ENCODE measurements at places on chromosomes 4 and X. TPM values are rescaled to one million over a fixed set of nuclear protein-coding genes. Genes with fewer than 3 reads are reported as not detected.
A peak's percentile ranks its signal among the peaks of the same experiment; 100 is the strongest.

HSPA4L gene
- 1.2 TPM for total RNA-seq

MAGEB17 gene
- not detected for total RNA-seq

DNA sequence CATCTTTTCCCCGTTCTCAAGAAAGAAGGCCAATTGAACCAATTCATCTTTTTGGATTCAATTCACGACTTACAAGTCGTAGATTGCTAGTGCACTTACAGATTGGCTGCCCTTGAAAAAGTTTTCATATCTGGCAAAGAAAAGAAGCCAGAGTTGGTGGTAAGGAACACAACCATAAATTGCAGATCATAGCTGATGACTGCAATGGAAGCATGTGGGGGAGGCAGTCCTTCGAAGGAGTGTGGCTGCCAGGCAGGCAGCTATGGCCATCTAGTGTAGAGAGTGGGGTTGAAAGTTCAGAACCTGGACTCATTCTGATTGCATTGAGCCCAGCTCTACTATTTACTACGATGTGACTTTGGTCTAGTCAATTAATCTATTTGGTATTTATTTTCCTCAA lies 4.5 kb downstream of the GPM6A start:
- H3K27me3 ChIP-seq = no peaks in the 10 kb centered on the region
- DNase-seq = no peak
- H3K4me3 ChIP-seq = no peak overlapping the region
- H3K4me1 ChIP-seq = no peaks in the 10 kb centered on the region
- H3K27ac ChIP-seq = no peak overlapping the region

ARHGEF6 gene
- total RNA-seq = 29.9 TPM

GRCh38 chr4:70818173-70818855 lies 21.4 kb downstream of the GRSF1 start:
- H3K4me3 ChIP-seq = no peak overlapping the region
- no peaks in the 10 kb centered on the region for H3K27me3 ChIP-seq
- no peak for DNase-seq
- no peaks in the 10 kb centered on the region for H3K4me1 ChIP-seq

DNA sequence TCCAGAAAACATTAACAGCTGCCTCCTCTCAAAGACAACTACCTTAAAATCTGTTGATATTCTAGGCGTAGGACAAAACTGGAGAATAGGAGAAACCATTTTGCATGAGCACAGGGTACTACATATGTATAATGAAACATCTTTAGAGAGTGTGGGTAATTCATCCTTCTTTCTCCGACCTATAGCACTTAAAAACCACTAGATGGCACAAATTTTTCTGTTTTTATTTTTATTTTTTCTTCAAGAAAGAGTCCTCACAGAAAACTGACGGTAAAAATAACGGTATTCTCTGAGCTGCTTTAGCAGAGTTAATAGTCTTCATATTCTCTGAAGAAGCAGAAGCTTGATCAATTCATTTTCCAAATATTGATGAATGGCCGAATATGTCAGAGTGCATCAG lies 14.6 kb downstream of the SMIM31 start:
- H3K27ac ChIP-seq = no peak overlapping the region
- H3K4me3 ChIP-seq = no peak overlapping the region
- DNase-seq = no peak
- no peaks in the 10 kb centered on the region for H3K4me1 ChIP-seq

DNA sequence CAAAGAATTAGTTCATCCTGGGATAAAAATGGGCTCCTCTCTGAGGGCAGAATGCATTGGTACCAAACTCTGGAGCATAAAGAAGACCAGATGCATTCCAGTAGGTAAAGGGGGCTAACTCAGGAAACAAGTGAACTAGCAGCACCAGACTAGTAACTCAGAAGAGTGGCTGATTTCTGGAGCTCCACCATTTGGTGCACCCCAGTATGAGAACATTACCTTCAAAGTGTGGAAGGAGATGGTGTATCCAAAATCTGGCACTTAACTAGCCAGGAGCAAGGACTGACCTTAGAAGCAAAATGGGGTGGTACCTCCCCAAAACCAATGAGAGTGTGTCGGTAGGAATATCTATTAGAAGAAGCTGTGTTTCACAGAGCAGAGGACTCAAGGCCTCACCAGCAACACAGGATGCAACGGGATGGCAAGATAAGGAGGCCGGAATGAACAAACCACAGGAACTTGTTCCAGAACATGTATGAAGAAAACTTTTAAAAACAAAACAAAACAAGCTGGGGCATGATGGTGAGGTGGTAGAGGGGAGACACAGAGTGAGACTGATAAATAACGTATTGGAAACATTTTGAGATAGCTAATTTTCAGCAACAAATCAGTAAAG lies 142.3 kb downstream of the INPP4B start:
- H3K4me1 ChIP-seq = no peaks in the 10 kb centered on the region
- H3K27ac ChIP-seq = no peak overlapping the region
- H3K36me3 ChIP-seq = no peaks in the 10 kb centered on the region
- H3K4me3 ChIP-seq = no peak overlapping the region
- no peak for DNase-seq

- no peaks in the 10 kb centered on the region for H3K27me3 ChIP-seq
- DNase-seq = no peak
- no peak overlapping the region for H3K27ac ChIP-seq
- no peak overlapping the region for H3K4me3 ChIP-seq
- H3K4me1 ChIP-seq = no peaks in the 10 kb centered on the region
Measured at GRCh38 chr4:119655111-119655837, 26.7 kb upstream of the PDE5A start.

DNA sequence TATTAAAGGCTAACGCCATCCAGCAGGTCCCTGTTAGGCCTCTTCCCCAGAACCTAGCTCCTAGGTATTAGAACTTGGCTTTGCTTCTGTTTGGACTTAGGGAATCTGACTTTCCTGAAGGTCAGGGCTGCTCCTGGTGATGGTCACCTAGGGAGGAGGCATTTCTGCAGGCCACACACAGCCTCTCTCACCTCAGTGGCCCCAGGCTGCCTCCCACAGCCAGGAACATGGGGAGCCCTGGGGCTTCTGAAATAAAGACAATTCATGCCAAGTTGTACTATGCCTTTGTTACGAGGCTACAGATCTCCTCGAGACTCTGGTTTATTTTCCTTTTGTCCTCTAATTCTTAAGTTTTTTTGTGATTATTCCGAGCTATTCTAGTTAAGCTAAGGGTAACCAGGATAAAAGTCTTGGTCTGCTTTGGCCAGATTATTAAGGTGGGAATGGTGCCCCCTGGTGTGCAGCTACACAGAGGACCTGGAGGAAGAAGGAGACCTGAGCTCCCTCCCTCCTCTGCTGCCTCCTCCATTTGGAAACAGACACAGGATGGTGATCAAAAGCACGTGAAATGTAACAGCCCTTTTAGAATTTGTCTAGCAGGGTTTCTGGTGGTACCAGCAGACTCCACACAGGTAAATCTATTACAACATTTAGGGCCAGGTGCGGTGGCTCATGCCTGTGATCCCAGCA lies 131.0 kb downstream of the DCLK2 start:
- no peak overlapping the region for H3K27ac ChIP-seq
- H3K27me3 ChIP-seq = no peaks in the 10 kb centered on the region
- H3K4me1 ChIP-seq = no peaks in the 10 kb centered on the region

DNA sequence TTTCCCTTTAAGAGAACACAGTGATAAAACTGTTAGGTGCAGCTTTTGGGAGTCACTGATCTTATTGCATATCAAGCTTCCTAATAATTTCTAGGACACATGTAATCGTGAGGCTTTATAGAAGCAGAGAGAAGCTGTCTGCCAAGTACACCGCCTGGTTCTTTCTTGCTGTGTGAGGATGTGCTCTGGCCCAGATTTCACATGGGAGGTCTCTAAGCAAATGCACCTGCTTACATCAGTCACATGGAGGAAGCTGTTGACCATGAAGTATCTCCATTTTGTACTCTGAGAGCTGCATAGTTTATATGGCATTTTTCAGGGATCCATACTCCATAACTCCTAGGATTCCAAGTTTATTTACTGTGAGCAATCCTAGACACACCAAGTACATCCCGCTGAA lies 37.1 kb downstream of the RGS12 start:
- DNase-seq = no peak

GRCh38 chrX:9604111-9604907 lies 139.5 kb downstream of the TBL1X start:
- DNase-seq = peak; percentile 22
- peak overlapping the region; percentile 54 for H3K27ac ChIP-seq
- H3K4me3 ChIP-seq = no peak overlapping the region
- no peaks in the 10 kb centered on the region for H3K36me3 ChIP-seq
- H3K4me1 ChIP-seq = peaks cover 3% of the 10 kb centered on the region

- no peaks in the 10 kb centered on the region for H3K36me3 ChIP-seq
- no peak overlapping the region for H3K27ac ChIP-seq
- no peak overlapping the region for H3K4me3 ChIP-seq
- H3K27me3 ChIP-seq = no peaks in the 10 kb centered on the region
- no peak for DNase-seq
Measured at GRCh38 chr4:61462451-61463326, 262.6 kb downstream of the ADGRL3 start.

GRCh38 chr4:38013461-38014366 lies 53.5 kb downstream of the PTTG2 start:
- H3K4me1 ChIP-seq = peaks cover 42% of the 10 kb centered on the region
- H3K27me3 ChIP-seq = no peaks in the 10 kb centered on the region
- no peaks in the 10 kb centered on the region for H3K36me3 ChIP-seq
- H3K4me3 ChIP-seq = no peak overlapping the region
- H3K27ac ChIP-seq = peak overlapping the region; percentile 2

- H3K27me3 ChIP-seq = no peaks in the 10 kb centered on the region
- H3K27ac ChIP-seq = no peak overlapping the region
- H3K4me1 ChIP-seq = no peaks in the 10 kb centered on the region
- H3K4me3 ChIP-seq = no peak overlapping the region
- no peak for DNase-seq
- H3K36me3 ChIP-seq = no peaks in the 10 kb centered on the region
Measured at GRCh38 chrX:24301806-24302205, 12.1 kb downstream of the SUPT20HL2 start.

IGBP1 gene
- 109 TPM for total RNA-seq

- H3K27me3 ChIP-seq = no peaks in the 10 kb centered on the region
- no peaks in the 10 kb centered on the region for H3K4me1 ChIP-seq
- DNase-seq = no peak
- no peak overlapping the region for H3K4me3 ChIP-seq
- no peaks in the 10 kb centered on the region for H3K36me3 ChIP-seq
- H3K27ac ChIP-seq = no peak overlapping the region
Measured at GRCh38 chr4:40427128-40427527, 92.0 kb downstream of the CHRNA9 start.

DNA sequence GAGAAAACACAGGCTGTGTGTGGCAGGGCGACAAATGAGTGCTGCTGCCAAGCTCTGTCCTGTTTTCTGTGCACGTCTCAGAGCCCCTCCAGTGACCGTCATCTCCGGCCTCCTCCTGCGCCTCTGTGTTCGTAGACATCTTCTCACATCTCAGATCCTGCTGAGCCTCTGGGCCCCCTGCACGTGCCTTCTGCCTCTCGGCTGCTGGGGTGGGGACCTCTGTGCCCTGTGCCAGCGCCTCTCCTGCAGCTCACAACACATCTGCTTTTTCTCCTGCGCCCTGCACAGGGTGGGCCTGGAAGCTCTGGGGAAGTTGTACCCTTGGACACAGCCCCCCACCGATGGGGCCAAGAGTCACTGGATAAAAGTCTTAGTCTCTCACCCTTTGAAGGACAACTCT lies 2.4 kb upstream of the CTAG2 start:
- H3K27me3 ChIP-seq = no peaks in the 10 kb centered on the region
- no peak overlapping the region for H3K4me3 ChIP-seq
- DNase-seq = no peak
- no peak overlapping the region for H3K27ac ChIP-seq
- no peaks in the 10 kb centered on the region for H3K36me3 ChIP-seq
- H3K4me1 ChIP-seq = no peaks in the 10 kb centered on the region

GRCh38 chr4:189046642-189047041 lies 894.0 kb upstream of the FRG1 start:
- no peaks in the 10 kb centered on the region for H3K27me3 ChIP-seq
- H3K4me3 ChIP-seq = no peak overlapping the region
- no peak for DNase-seq
- H3K27ac ChIP-seq = no peak overlapping the region

- DNase-seq = no peak
- H3K27me3 ChIP-seq = no peaks in the 10 kb centered on the region
- H3K4me3 ChIP-seq = no peak overlapping the region
- H3K27ac ChIP-seq = no peak overlapping the region
Measured at GRCh38 chr4:184288451-184289178, 70.9 kb upstream of the ENPP6 start.

- H3K27me3 ChIP-seq = no peaks in the 10 kb centered on the region
- H3K36me3 ChIP-seq = no peaks in the 10 kb centered on the region
- no peak for DNase-seq
Measured at GRCh38 chrX:53798281-53798680, 111.8 kb upstream of the HUWE1 start.

BMX gene
- 0.52 TPM for total RNA-seq

- peaks cover 79% of the 10 kb centered on the region for H3K36me3 ChIP-seq
- no peak overlapping the region for H3K27ac ChIP-seq
- no peak overlapping the region for H3K4me3 ChIP-seq
- H3K27me3 ChIP-seq = no peaks in the 10 kb centered on the region
Measured at GRCh38 chr4:56971383-56971782, 6.0 kb downstream of the NOA1 start.

DNA sequence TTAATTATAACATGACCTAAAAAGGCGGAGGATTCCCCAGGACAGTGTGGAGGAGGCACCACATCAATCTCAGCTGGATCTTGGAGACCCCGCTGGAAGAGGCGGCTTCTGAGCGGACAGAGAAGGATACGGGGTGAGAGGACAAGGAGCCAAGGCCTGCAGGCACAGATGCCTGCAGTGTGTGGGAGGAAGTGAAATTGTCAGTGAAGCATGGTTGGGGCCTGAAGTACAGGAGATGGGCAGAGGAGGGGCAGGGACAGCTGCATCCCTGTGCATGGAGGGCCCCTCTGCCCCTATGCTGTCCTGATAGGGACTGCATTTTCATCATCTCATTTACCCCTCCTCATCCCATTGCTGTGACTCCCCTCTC lies 1.7 kb upstream of the SLC2A9 start:
- H3K4me3 ChIP-seq = no peak overlapping the region
- H3K4me1 ChIP-seq = peaks cover 34% of the 10 kb centered on the region
- H3K27me3 ChIP-seq = no peaks in the 10 kb centered on the region
- no peak overlapping the region for H3K27ac ChIP-seq
- H3K36me3 ChIP-seq = no peaks in the 10 kb centered on the region

- no peak overlapping the region for H3K27ac ChIP-seq
- H3K27me3 ChIP-seq = no peaks in the 10 kb centered on the region
- no peaks in the 10 kb centered on the region for H3K4me1 ChIP-seq
- H3K4me3 ChIP-seq = no peak overlapping the region
- H3K36me3 ChIP-seq = no peaks in the 10 kb centered on the region
- no peak for DNase-seq
Measured at GRCh38 chrX:152991123-152991522, 2.8 kb downstream of the PNMA5 start.

DNA sequence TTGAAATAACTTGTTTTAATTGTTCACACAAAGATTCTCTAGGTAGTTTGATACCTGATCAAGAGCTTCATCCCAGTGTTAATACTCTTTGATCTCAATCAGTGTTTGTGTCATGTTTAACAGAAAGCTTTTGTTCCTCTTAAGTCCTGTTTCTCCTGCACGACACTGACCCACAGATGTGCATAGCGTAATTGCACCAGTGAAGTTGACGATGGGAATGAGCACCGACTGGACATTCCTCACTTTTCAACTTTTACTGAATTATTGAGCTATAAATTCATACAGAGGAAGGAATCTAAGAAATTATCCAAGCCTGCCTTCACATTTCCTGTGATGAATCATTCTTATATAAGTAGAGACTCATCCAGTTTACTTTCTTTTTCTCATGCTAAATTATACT lies 878.7 kb upstream of the TENM3 start:
- no peaks in the 10 kb centered on the region for H3K36me3 ChIP-seq
- H3K27ac ChIP-seq = no peak overlapping the region
- DNase-seq = no peak

FOXP3 gene
- total RNA-seq = not detected

GRCh38 chr4:26069218-26069617 lies 155.2 kb downstream of the SMIM20 start:
- no peak overlapping the region for H3K4me3 ChIP-seq
- no peaks in the 10 kb centered on the region for H3K36me3 ChIP-seq
- DNase-seq = no peak
- H3K4me1 ChIP-seq = no peaks in the 10 kb centered on the region
- H3K27ac ChIP-seq = no peak overlapping the region
- H3K27me3 ChIP-seq = no peaks in the 10 kb centered on the region

Measured in gastrocnemius medialis (tissue), 4 donors.